ENCODE measurements at places on chromosomes 1 and 21.

DNA sequence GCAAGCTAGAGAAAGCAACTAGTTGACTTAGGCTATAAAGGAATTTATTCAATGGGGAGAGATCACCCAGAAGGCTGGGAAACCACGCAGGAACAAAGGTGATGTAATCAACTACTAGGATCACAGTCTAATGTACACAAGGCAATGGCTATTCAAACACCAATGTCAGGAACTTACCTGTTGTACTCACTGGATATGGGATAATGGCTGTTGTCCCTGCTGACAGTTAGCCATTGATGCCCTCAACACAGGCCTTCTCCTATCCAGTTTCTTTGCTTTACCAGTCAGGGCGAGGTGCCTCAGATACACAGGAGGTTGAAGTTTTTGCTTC lies 32.3 kb downstream of the C21orf91 start:
- no peak for DNase-seq

DNA sequence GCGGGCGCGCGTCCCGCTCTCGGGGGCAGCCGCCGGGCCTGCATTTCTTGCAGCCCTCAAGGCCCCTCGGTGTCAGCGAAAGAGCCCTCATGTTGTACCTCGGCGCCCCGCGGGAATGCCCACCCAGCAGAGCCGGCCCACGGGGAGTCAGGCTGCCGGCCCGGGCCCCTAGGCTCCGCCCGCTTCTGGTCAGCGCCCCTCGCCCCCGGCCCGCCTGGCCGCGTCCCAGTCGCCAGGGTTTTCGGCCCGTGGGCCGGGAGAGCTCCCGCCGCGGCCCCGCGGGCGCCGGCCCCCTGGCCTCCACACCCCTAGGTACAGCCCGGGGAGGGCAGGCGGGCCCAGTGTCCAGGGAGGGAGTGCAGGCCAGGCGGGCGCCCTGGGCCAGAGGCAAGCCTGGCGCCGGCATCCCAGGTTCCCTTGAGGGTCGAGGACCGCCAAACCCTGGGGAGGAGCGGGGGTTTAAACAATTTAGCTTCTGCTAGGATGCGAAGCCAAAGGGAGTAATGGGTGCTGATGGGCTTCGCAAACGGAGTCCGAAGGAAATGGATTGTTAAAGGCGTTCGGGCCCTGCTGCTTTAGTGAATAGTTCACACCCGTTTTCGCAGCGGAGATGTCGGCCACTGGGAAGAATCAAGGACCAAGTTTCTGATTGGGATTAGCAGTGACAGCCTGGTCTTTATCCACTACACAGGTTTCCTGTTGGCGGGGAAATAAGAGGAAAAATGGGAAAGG lies 486 bp upstream of the KCNA3 start:
- no peak for DNase-seq

DNA sequence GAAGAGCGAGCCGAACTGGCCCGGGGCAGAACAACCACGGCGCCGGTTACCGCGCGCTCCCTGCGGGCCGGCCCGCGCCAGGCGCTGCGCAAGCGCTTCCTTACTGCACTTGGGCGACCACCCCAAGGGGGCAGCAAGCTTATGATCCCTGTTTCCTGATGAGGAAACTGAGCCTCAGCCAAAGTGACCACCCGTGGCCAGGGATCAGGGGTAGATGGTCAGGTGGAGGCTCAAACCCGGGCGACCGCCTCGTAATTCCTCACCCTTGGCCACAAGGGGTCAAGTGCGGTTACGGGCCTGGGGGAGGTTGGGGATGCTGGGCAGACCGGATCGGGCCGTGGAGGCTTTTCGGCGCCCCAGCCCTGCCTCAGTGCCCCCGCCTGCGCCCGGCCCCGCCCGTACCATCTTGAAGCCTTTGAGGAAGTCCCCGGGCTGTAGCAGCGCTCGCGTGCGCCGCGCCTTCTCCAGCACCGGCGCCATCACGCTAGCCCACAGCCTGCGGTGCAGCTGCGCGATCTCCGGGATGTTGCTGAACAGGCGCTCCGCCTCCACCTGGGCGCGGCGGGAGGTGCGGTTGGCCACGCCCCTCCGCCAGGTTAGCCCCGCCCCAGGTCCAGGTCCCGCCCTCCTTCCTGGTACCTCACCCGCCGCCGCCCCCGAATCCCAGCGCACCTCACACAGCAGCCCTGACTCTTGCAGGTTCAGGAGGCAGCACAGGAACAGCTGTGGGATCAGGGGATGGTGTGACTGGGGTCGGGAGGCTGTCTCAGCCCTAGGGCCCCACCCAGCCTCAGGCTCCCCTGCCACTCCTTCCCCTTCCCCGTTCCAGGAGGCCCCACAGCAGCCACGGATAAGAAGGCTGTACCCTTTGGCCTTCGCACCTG lies 5.4 kb upstream of the TNFRSF25 start:
- no peak for DNase-seq

- no peak for DNase-seq
These were observed 16.7 kb upstream of the TRIM63 start for GRCh38 chr1:26084091-26084561.

GRCh38 chr1:119391749-119392148 lies 23.2 kb downstream of the HAO2 start:
- no peak for DNase-seq

DNA sequence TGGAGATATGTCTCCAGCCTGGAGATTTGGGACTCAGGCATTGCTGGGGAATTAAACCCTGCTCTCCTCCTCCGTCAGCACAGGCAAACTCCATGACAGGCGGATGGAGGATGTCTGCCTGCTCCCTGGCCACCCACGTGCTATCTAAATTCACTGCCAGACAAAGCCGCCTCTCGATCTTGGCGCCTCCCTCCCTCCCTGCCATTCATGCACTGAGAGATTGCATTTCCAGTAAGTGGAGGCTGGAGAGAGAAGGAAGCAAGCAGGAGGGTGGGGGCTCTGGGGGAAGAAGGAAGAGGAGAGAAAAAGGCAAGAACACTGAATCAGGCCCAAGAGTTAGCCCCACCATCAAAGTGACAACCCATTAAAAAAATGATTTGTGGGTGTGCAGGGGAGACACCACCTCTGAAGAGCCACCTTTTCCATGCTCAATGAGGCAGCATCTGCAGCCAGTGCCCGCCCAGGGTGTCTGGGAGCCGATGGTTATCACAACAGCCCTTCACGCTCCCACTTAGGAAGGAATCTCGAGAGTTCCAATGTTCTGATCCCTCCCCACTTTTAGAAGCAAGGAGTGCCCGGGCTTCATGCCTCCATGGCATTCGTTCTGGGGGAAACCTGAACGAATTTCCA lies 183.0 kb downstream of the HIVEP3 start:
- no peak for DNase-seq

DNA sequence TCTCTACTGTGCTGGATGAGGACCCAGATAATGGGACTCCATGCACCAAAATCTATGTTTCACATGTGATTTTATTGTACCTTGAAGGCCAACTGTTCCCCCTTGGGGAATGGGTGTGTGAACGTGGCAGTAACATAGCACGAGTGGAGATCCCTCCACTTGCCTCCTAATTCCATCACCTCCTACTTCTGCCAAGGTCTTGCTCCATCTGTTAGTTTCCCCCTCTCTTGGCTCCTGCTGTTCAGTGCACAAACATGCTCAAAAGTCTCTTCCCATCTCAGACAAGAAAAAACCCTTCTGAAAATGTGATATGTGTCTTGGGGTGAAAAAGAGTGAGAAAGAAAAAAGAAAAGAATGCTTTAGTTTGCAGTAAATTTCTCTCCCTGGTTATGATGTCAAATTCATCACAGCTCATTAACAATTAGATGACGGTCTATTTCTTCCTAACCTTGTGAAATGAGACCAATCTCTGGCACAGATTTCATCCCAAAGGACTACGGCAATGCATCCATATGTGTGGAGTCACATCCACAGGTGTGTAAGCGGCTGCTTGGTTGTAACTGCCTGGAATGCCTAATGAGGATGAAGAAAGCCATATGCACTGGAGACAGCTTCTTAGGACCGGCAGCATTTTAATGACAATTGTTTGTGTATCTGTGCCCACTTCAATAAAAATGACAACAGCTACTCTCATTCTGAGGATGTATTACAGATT lies 79.3 kb upstream of the DIRAS3 start:
- no peak for DNase-seq

- no peak for DNase-seq
These were observed 15.5 kb downstream of the SLC2A1 start for GRCh38 chr1:42943166-42943565.

DNA sequence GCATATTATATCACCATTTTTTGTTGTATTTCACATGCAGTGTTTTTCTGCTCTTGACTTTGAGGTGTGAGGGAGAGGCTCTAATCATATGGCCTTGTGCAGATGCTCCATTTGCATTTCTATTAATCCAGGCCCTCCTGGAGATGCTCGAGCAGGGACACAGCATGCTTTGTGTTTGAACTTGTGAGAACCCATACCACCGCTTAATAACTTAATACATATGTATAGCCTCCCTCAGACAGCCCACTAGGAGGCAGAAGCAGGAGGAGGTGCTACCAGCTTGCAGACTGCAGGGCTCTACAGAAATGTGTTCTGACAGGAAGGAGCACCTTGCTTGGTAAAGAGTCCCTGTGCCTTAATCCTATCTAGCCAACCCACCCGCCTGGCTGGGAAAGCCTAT lies 155.2 kb downstream of the BARHL2 start:
- DNase-seq: no peak

DNA sequence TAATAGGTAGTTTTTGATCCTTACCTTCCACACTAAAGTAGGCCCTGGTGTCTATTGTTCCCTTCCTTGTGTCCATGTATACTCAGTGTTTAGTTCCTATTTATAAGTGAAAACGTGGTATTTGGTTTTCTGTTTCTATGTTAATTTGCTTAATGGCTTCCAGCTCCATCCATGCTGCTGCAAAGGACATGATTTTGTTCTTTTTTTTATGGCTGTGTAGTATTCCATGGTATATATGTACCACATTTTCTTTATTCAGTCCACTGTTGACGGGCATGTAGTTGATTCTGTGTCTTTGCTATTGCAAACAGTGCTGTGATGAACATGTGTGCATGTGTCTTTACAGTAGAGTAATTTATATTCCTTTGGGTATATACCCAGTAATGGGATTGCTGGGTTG lies 20.8 kb downstream of the PRCC start:
- DNase-seq: no peak

DNA sequence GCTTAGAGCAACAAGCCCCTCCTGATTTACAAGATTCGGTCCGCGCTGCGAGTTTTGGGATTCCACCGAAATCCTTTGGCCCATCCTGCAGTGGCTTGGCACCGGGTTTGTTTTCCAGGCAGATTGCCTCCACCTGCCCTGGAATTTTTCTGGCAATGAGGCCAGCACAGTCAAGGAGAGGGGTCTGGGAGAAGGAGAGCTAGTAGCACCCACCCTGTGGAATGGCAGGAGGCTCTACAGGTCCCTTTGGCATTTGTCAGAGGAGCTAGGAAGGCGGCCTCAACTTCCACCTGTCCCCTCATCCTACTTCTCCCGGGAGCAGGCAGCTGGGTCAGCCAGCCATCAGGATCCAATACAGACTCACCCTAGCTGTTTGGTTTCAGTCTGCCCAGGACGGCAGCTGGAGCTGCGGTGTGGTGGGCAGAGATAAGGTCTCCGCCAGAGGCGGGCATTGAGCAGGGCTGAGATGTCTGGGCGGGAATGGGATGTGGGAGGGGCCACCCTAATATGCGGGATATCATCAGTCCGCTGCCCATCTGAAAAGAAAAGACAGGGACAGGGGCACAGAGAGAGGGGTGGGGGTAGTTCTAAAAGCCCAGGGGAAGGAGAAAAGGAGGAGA lies 37.8 kb upstream of the PRELP start:
- DNase-seq: no peak

DNA sequence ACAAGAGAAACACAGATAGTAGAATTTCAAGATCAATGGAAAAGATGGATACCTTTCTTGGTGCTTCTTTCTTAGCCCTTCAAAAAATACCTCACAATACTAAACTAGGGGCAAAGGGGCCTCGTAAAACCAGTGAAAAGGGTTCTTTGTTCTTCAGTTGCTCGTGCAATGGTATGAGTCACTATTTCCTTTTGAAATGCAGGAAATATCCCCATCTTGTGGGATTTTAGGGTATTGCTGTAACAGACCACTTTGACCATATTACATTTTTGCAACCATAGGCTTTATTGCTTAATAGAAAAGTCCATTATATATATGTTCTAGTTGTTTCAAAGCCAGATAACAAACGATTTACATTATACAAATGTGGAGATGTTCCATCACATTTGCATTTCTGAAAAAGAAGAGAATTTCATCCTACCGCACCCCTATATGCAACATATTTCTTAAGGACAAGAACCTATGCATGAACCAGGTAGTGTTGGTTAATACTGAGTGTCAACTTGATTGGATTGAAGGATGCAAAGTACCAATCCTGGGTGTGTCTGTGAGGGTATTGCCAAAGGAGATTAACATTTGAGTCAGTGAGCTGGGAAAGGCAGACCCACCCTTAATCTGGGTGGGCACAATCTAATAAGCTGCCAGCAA lies 88.6 kb upstream of the PKN2 start:
- no peak for DNase-seq

- no peak for DNase-seq
These were observed 31.5 kb downstream of the RIMS3 start for GRCh38 chr1:40633931-40634376.

DNA sequence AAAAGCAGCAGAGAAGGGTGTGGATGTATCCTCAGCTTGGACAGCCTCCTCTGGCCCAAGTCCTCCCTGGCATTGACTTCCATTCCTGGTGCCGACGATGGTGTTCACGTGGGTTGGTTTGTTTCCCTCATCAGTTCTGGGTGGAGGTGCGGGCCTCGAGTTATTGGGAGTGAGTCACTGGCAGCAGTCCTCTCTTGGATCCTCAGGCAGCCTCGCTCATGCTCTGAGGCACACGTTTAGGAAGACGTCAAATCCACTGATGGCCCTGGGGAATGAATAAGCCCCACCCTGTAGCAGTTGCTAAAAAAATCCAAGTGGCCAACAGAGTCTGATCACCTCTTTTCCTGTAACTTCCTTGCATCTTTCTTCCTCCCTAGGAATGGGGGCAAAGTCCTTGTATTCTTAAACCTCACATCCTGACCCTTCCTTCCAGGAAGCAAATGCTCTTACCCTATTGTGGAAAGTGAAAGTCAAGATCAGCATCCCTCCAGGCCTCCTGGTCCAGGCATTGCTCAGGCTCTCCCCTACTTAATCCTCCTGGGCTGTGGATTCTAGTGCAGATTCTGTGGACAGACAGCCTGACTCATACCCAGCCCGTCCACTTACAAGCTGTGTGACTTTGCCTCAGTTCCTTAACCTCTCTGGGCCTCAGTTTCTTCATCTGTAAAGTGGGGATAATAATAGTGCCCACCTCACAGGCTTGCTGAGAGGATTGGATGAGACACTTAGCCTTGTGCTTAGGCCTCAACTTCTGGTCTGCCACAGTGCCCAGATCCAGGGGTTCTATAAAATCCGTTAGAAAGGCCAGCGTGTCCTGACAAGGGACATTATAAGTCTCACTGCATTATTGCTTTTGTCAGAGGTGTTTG lies 111.1 kb downstream of the TLR5 start:
- no peak for DNase-seq

DNA sequence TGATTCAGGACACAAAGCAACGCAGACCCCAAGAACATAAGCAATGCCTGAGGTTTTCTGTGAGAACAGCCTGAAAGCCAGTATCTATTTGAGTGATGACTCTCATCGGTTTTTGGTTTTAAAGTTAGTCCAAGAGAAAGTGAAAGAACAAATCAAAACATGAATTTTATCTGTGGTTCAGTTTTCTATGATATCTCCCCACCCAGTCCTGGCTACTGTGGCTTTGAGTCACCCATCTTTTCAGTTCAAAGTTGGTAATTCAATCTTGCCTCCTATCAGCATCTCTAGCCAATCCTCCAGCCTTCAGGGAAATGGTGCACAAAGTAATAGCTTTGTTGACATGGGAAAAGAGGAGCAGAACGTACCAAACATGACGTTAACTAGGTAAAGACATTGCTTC lies 40.5 kb upstream of the KRTAP19-8 start:
- no peak for DNase-seq

Measured in naive thymus-derived CD8-positive, alpha-beta T cell (primary cell).